ENCODE measurements at places on chromosomes 6 and 20.

DNA sequence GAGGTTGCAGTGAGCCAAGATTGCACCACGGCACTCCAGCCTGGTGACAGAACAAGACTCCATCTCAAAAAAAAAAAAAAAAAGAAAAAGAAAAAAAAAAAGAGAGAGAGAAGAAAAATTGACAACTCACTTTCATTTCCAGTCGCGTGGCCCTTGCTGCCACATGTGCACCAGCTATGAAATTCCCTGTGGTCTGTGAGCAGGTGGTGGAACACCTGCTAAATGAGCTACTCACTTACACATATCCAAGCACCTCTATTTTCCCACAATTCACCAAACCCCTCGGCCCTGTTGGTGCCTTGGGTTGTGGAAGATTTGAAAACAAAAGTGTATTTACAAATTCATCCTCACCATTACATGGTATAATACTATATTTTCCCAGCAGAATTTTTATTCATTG lies 105.2 kb upstream of the ASF1A start:
- DNase-seq, result no peak

DNA sequence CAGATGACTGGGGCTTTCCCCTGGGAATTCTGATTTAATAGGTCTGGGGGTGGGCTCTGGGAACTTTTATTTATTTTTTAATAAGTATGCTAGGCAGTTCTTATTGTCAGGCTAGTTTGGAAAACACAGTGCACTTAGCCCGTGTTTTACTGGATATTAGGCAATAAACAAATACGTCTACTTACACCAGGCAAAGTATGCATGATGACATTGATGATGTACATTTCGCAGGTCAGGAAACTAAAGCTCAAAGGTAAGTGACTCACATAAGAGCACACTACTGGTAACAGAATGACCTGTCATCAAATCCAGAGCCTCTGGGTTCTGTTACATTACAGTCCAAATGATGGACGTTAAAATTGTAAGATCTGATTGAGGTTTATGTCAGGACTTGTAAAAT lies 144.4 kb upstream of the EXOC2 start:
- DNase-seq, result no peak

DNA sequence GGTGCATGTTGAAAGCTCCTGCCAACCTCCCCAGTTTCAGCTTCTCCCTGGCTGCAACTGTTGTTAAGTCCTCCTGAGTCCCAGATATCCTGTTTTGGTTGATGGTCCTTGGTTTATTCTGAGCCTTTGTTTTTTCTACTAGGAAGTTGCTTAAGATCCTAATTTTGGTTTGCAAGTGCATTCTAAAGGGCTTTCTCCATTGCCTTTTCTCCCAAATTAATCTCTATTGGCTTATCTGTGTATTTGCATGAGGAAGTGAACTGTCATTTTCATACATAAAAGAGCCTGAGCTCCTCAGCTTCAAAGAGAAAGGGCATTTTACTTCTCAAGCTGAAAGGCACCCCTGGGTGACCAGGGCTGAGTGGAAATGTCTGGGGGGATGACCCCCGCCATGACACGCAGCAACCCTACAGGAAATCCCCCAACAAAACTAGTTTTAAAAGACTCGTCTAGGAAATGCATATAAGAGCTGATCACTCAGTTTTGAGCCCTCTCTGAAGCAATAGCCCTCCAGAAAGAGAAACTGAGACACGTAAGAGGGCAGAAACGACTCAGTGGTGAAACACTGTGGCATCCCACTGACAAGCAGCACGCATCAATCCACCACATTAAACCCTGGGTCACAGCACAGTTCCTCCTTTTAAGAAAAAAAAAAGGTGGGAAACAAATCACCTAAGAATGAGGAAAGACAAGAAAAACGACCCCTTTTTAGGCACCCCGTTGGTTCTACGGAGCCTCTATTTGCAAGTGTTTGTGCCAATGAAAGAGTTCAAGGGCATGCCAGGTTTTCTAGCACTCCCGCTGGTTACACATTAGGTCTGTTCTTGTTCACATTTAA lies 140.9 kb downstream of the THBS2 start:
- DNase-seq, result no peak

GRCh38 chr6:45314146-45314545 lies 14.0 kb upstream of the RUNX2 start:
- DNase-seq, result no peak

DNA sequence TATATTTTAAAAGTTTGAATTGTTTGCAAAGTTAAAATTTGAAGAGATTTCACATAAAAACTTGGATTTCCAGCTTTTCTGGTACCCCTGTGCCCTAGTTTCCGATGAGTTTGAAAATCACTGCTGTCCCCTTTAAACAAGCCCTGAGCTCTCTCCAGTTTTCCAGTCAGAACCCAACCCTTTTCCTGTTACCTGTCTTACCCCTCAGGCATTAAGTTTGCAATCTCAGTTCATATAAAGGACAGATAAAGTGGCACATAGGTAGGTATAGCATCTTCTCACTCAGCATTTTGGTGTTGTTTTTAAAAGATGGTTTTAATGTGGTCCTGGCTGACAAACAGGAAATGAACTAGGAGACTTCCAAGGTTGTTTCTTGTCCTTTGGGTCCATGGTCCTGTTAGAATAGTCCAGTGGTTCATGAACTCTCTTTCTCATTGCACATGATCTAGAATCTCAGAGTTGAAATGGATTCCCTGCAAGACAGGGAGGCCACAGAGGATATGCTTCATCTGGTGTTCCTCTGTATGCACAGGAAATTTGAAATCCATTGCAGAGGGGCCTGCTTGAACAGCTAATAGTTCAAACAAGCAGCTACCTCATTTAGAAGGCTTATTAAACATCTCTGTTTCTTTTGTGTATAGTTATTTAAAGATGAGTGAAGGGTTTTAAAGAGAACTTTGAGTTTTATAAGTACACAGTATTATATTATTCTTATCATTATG lies 82.7 kb downstream of the JAG1 start:
- DNase-seq, result no peak

DNA sequence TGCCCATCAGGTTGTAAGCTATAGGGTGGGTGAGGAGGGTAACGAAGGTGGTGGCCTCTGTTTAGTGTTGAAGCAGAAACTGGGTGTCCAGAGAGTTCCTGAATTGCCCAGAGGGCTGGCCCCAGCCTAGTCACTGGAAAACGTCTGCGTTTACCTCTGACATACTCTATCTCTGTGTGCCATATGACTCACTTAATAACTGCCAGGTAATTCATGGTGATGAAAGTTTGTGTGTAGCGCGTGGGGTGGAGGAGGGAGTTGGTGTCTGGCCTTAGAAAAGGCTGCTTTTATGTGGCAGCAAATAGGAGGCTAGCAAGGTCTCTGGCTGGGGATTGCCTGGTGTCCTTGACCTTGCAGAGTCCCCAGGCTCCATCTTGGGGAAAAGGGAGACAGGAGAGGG lies 47.3 kb downstream of the SLC35D3 start:
- DNase-seq, result no peak

- DNase-seq, result no peak
These were observed 9.8 kb downstream of the FAM210B start for GRCh38 chr20:56368351-56369134.

- DNase-seq, result no peak
These were observed 121.2 kb downstream of the GMPR start for GRCh38 chr6:16359563-16359962.

DNA sequence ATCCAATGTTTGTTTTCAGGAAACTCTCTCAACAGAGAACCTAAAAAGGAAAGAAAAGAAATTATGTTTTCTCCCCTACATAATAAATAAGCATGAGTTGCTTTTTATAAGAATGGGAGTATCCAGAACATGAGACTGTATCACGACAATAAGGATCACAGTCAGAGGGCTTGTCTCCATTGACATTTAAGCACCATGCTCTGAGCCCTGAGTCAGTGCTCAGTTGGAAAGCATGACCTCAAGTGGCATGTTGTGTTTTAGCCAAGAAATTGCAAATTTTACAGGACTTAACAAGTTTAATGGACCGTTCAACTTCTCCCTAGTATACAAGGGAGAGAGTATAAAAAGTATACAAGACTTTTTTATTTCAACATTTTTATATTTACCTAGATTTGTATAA lies 431.6 kb downstream of the GJA1 start:
- no peak for DNase-seq

- DNase-seq, result no peak
These were observed 754.1 kb upstream of the MAP3K7 start for GRCh38 chr6:91340896-91341395.

DNA sequence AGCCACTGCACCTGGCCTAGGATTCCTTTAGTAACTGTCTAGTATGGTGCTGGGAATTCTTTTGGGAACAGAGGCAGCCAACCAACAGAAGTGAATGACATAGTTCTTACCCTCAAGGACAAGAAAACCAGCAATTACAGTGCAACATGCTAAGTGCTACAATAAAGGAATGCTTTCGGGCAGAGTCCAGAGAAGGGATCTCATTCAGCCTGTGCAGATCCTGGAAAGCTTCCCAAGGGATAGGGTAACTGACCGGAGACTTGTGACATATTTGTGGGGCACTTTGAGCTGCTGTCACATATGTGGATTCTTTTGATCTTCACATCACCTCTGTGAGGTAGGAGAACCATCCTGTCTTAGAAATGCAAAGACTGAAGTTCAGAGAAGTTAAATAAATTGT lies 46.8 kb downstream of the C6orf15 start:
- DNase-seq, result no peak

DNA sequence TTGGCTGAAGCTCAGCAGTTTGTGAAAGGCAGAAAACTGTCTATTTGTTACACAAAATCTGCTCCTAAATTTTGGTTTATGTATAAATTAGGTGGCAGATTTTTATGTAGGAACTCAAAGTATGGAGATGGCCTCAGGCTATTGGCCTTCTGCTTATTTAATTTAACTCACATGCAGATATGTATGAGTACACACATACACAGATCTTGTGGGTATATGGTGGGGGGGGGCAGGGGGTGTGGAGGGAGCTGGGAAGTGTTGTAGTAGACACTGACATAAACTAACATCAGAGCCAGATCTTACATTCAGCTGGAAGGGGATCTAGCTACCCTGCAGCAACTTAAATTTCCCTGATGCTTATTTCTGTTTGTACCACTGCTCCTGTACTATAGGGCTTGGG lies 170.8 kb downstream of the EPM2A start:
- no peak for DNase-seq

- no peak for DNase-seq
These were observed 58.7 kb upstream of the CD93 start for GRCh38 chr20:23144856-23145255.

DNA sequence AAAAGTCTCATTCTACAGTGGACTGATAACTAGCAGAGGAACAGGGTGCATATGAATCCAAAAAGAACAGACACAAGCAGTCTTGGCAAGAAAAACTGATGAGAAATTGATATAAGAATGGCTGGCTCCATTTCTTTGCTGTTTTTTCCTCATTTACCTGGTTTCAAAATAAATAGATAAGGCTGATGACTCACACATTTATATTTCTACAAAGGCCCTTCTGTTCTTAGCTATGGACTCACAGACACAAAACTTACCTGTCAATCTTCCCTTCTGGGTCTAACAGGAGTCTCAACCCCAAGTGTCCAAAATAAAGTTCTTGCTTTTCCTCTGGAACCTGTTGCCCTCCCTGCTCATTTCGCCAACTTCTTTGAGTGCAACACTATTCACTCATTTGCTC lies 941 bp downstream of the SLC17A4 start:
- DNase-seq, result no peak

DNA sequence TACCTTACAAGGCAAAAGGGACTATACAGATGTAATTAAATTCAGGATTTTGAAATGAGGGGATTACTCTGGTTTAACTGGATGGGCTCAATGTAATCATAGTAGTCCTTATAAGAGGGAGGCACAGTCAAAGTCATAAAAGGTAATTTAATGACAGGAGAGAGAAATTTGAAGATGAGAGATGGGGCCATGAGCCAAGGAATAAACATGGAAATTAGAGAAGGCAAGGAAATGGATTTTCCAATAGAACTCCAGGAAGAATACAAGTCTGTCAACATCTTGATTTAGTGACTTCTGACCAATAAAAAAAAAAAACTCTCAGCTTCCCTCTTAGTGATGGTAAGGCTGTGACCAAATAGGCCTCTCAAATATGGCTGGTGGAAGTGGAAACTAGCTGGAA lies 101.9 kb upstream of the BEND3 start:
- DNase-seq, result no peak

DNA sequence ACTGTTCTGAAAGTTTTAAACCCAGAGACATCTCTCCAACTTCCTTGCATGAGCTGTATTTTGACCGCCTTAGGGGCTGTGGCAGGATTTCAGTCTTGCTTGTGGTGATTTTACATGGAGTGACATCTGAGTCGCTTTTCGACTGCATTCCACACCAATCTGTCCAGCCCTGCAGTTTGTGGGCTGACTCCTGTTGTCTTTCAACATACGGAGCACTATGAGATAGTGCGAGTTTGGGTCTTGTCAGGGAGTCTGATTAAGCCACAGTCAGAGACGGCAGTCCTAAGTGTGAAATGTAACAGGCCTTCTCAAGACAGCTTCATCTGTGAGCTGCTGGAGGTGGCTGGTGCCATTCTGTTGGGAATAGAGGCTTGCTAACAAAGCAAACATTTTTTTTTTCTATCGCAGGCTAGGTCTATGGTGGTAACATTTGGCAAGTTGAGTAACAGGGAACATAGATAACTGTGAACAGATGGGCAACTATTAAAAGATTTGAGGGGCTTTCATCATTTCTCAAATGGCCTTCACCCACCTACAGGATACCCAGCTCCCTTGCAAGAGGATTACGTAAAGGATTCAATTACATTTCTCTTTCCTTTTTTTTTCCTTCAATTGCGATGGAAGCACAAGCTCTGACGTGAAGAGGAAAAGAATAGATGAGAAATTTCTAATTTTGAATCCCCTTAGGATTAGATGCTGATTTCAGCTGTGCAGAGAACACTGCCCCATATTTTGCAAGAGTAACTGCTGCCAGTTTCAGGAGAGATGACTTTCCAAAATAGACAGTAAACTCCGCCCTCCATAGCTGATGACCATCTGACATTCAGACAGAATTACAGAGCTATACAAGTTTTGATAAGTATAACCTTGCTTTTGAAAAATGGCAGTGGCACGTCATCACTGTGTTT lies 25.1 kb downstream of the CAP2 start:
- no peak for DNase-seq

- DNase-seq, result peak; percentile 70
These were observed 31.8 kb downstream of the PSMB9 start for GRCh38 chr6:32885698-32886286.

- no peak for DNase-seq
These were observed 58.6 kb downstream of the RPS12 start for GRCh38 chr6:132872923-132873322.

DNA sequence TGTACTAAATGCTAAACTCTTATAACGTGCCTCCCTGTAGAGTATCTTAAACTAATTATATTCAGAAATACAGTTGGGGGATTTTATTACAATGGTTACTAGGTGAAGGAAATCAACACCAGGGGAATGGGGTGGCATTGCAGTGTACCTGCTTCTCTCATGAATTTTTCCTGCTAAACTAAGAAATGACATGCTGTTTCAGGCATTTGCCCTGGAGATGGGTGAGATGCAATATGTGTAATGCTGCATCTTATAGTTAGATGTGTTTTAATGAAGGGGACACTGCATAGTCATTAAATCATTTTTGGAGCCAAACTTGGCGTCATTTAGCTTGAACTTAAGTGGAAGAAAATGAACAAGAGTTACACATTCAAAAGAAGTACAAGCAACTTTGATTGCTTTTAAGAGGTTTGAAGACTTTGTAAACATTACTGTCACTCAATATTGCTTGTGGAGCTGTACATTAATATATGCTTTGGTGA lies 4.3 kb downstream of the EYA4 start:
- DNase-seq, result no peak

Measured in astrocyte of the cerebellum (primary cell).